ENCODE measurements at places on chromosomes 1 and 21. TPM values are rescaled to one million over a fixed set of nuclear protein-coding genes. Genes with fewer than 3 reads are reported as not detected.

- H3K27me3 ChIP-seq = no peaks in the 10 kb centered on the region
- H3K4me1 ChIP-seq = no peaks in the 10 kb centered on the region
- no peak for DNase-seq
- no peak overlapping the region for H3K27ac ChIP-seq
These were observed 13.3 kb downstream of the C1orf162 start for GRCh38 chr1:111487133-111487532.

GRCh38 chr21:45949928-45950739 lies 31.4 kb upstream of the COL6A1 start:
- H3K27me3 ChIP-seq = no peaks in the 10 kb centered on the region
- H3K4me1 ChIP-seq = peaks cover 19% of the 10 kb centered on the region
- no peaks in the 10 kb centered on the region for H3K36me3 ChIP-seq
- no peak for DNase-seq

- no peaks in the 10 kb centered on the region for H3K4me1 ChIP-seq
- no peak overlapping the region for H3K4me3 ChIP-seq
- H3K27me3 ChIP-seq = peaks cover 8% of the 10 kb centered on the region
- no peak for DNase-seq
These were observed 395.0 kb upstream of the USP24 start for GRCh38 chr1:55610203-55610602.

DNA sequence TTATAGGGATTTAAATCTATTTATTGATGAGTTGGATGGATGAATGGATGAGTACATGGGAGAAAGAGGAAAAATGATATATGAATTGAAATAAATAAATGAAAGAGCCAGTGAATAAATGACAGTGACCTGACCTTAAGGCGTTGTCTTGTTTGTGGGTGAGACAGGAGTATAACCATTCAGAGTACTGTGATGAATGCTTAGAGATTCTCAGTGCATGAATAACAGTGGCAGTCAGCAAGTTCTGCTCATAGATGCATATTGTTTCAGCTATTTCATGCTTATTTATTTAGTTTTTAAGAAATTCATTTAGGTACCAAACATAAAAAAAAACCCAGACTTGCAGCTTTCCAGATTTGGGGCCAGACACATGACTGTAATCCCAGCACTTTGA lies 116.4 kb downstream of the FGGY start:
- no peak overlapping the region for H3K4me3 ChIP-seq
- no peaks in the 10 kb centered on the region for H3K27me3 ChIP-seq
- no peak for DNase-seq
- H3K36me3 ChIP-seq = no peaks in the 10 kb centered on the region
- H3K27ac ChIP-seq = no peak overlapping the region
- H3K4me1 ChIP-seq = no peaks in the 10 kb centered on the region

GRCh38 chr1:229388897-229389580 lies 44.9 kb downstream of the ACTA1 start:
- DNase-seq = no peak
- no peaks in the 10 kb centered on the region for H3K27me3 ChIP-seq
- no peak overlapping the region for H3K4me3 ChIP-seq
- H3K4me1 ChIP-seq = no peaks in the 10 kb centered on the region
- H3K27ac ChIP-seq = no peak overlapping the region
- H3K36me3 ChIP-seq = no peaks in the 10 kb centered on the region

DNA sequence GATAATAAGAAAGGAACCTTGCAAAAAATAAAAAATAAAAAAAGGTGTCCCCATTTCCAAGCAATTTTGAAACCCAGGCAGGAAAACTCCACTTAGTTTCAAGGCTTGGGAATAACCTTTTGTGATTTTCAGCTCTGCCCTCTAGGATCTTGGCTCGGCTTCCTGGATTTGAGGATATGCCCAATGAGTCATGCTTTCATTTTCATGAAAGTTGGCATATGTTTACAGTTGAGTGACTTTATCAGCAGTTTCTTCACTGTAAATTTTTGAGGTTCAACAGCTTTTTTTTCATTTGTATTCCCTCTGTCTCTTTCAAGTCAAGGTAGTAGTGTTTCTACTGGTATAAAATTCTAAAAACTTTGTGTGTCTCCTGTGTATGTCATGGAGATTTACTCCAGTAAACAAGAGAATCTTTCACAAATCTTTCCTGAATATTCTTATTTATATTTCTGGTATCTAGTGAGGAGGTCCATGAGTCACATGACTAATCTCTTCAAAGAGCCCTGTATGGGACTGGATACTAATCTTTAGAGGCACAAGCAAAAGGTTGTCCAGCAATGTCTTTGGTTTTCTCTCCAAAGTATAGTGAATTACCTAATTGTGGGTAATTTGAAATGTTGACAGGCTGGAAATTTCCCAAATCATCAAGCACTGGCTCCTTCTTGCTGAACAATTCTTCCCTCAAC lies 335.3 kb downstream of the BRINP2 start:
- H3K36me3 ChIP-seq = no peaks in the 10 kb centered on the region
- H3K4me3 ChIP-seq = no peak overlapping the region
- no peak overlapping the region for H3K27ac ChIP-seq
- no peaks in the 10 kb centered on the region for H3K27me3 ChIP-seq
- DNase-seq = peak; percentile 35

DNA sequence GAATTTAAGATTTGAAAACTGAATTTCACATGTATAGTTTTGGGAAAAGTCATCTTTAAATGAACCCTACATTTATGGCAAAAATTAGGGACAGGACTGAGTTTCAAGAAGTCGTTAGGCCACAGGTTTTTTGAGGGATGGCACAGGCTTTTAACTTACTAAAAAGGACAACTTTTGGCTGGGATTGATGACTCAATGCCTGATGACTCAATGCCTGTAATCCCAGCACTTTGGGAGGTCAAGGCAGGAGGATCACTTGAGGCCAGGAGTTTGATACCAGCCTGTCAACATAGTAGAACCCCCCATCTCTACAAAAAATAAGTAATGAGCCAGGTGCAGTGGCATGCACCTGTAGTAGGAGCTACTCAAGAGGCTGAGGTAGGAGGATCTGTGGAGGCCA lies 15.9 kb downstream of the UCK2 start:
- H3K36me3 ChIP-seq = no peaks in the 10 kb centered on the region
- DNase-seq = no peak
- H3K27ac ChIP-seq = no peak overlapping the region
- no peak overlapping the region for H3K4me3 ChIP-seq

GRCh38 chr1:230807561-230808280 lies 60.5 kb downstream of the CAPN9 start:
- no peak overlapping the region for H3K4me3 ChIP-seq
- peaks cover 2% of the 10 kb centered on the region for H3K27me3 ChIP-seq
- H3K27ac ChIP-seq = no peak overlapping the region
- no peak for DNase-seq
- no peaks in the 10 kb centered on the region for H3K4me1 ChIP-seq
- no peaks in the 10 kb centered on the region for H3K36me3 ChIP-seq

Gene GBP6
- not detected for total RNA-seq

Gene ST6GALNAC5
- not detected for total RNA-seq

All from A673 (cell line).